ENCODE measurements at places on chromosomes 2 and 18.

- DNase-seq, result no peak
These were observed 1138.0 kb upstream of the FAM98A start for GRCh38 chr2:34737146-34737545.

GRCh38 chr2:209663139-209663538 is 108.5 kb upstream of the UNC80 start:
- no peak for DNase-seq

GRCh38 chr2:187187519-187187918 is 260.5 kb downstream of the CALCRL start:
- no peak for DNase-seq

GRCh38 chr18:3671176-3671575 is 221.2 kb downstream of the TGIF1 start:
- DNase-seq, result no peak

DNA sequence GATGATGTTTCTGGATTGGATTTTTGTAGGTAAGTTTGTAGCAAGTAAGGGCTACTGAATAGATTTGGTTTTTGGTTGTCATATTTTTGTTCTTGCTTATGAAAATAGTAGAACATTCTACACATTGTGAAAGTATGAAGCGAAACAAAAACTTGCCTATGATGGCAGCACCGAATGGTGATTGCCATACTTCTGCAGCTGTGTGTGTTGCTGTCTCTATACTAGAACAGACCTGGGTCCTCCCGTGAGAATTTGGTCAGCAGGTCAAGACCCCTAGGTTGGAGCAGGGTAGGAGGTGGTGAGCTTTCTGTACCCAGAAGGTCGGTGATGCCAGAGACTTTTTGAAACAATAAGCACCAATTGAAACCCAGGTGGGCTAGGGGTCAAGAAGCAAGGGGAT is 322.6 kb downstream of the PRKCE start:
- DNase-seq, result no peak

- DNase-seq, result no peak
These were observed 265.5 kb downstream of the CYRIA start for GRCh38 chr2:16400127-16400623.

GRCh38 chr18:24499814-24500213 is 39.4 kb downstream of the HRH4 start:
- no peak for DNase-seq

DNA sequence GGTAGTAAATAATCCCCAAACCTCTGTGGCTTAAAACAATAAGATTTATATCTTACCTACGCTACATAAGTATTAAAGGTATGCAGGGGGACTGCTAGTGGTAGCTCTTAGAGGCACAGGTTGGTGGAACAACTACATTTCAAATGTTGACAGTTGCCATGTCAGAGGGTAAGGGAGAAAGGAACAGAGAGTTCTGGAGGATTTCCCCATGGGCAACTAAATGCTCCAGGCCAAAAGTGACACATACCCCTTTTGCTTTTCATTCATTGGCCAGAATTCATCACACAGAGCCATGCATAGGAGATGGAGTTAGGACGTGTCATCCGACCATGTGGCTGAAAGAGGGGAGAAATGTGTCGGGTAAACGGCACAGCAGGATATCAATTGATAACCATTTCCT is 133.2 kb downstream of the NAPG start:
- DNase-seq, result no peak

- DNase-seq, result no peak
These were observed 22.6 kb upstream of the FZD5 start for GRCh38 chr2:207792244-207792785.

GRCh38 chr2:218026676-218027425 is 24.1 kb upstream of the TNS1 start:
- no peak for DNase-seq

GRCh38 chr2:126503476-126503875 is 152.5 kb upstream of the GYPC start:
- DNase-seq, result no peak

GRCh38 chr2:230915319-230915718 is 9.7 kb downstream of the GPR55 start:
- no peak for DNase-seq

DNA sequence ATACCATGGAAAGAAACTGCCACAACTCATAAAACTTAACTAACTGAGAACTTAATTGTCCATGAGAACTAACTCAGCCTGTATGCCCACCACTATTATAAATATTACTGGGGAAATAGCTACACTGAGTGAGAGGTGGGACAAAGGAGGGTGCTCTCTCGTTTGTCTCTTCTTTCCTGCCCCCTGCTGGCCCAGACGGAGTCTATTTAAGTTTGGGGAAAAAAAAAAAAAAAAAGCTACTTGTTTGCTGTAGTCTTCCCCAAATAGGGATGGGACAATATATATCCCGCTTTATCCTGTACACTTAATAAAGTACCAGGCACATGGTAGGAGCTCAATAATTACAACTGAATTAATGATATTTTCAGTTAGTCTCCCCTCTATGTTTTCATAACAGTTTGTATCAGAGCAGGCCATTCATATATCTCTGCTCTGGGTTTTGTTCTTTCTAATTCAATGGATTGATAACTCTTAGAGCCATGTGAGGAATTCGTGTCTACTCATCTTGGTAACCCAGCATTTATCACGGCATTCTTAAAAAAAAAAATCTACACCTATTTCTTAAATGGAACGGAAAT is 647.6 kb upstream of the PKDCC start:
- DNase-seq, result no peak

- DNase-seq, result no peak
These were observed 100.6 kb downstream of the HDAC4 start for GRCh38 chr2:239300242-239300641.

GRCh38 chr2:45459860-45460259 is 151.2 kb downstream of the SRBD1 start:
- DNase-seq, result no peak

DNA sequence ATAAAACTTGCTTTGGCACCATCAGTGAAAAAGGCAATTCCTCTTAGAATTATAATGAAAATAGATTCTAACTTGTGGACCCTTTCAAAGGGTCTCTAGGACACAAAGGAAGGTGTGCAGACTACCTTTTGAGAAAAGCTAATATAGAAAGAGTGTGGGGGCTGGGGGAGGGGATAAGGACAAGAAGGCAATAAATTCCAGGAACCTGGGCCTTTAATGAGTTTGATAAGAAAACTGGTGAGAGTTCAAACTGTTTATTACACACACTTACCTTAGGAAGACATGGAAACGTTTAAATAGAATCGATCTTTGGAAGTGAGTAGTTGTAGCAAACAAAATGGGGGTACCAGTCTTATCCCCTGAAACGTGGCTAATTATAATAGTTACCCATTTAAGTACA is 39.6 kb upstream of the PGAP1 start:
- no peak for DNase-seq

GRCh38 chr2:8239531-8240088 is 442.2 kb upstream of the ID2 start:
- peak; percentile 7 for DNase-seq

GRCh38 chr2:40606862-40607261 is 155.0 kb upstream of the SLC8A1 start:
- no peak for DNase-seq

DNA sequence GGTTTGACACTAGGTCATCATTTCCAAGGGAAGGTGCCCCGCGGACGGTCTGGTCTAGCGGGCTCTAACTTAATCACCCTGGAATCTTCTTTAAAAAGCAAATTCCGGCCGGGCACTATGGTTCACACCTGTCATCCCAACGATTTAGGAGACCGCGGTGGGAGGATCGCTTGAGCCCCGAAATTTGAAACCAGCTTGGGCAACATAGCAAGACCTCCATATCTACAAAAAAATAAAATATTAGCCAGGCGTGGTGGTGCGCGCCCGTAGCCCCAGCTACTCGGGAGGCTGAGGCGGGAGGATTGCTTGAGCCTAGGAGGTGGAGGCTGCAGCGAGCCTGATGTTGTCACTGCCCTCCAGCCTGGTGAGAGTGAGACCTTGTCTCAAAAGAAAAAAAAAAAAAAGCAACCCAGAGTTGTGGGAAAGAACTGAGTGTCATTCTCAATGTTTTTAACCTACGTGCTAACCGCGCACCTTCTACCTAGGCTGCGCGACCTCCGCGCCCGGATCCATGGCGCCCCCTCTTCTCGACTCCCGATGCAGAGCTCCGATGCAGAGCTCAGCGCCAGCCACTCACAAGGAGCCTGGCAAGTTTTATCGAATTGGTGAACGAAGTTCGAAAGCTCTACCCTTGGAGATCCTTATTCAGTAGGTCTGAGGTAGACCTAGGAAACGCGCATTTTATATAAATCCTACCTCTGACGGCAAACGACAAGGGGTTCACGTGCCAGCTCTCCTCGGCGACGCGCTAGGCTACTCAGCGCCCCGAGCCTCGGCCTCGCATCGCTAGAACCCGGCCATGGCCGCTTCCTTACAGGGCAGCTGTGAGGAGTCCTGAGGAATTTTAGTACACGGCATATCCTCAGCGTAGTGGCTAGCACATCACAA is 888 bp upstream of the TWSG1 start:
- no peak for DNase-seq

DNA sequence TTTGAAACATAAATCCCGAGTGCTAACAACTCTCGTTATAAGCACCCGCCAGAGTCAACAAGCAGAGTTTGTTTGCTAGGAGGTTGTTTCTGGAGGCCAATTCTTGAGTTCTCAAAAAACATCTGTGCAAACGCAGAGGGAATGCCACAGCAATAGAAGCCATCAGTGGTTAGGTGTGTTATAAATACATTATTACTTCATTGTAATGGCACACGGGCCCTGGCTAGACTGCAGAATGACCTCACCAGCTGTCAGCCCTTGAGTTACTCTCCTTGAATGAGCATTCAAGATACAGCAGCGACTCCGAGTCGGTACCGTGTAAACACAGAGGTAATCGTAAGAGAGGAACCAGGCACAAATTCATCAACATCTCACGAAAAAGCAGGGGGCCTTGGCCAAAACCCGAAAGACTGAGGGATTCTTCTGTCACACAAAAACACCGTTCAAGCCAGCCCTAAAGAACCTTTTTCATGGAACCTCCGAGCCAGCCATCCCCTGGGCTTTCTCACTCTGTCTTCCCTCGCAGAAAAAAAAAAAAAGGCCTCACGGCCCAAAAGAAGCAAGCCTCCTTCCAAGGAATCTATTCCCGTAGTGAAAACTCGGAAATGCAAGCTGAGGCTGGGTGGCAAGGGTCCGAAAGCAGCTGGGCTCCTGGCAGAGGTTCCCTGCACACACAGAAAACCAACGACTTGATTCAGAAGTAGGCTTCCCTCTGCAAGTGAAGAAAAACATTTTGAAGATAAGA is 133.7 kb upstream of the MEIS1 start:
- DNase-seq, result no peak

DNA sequence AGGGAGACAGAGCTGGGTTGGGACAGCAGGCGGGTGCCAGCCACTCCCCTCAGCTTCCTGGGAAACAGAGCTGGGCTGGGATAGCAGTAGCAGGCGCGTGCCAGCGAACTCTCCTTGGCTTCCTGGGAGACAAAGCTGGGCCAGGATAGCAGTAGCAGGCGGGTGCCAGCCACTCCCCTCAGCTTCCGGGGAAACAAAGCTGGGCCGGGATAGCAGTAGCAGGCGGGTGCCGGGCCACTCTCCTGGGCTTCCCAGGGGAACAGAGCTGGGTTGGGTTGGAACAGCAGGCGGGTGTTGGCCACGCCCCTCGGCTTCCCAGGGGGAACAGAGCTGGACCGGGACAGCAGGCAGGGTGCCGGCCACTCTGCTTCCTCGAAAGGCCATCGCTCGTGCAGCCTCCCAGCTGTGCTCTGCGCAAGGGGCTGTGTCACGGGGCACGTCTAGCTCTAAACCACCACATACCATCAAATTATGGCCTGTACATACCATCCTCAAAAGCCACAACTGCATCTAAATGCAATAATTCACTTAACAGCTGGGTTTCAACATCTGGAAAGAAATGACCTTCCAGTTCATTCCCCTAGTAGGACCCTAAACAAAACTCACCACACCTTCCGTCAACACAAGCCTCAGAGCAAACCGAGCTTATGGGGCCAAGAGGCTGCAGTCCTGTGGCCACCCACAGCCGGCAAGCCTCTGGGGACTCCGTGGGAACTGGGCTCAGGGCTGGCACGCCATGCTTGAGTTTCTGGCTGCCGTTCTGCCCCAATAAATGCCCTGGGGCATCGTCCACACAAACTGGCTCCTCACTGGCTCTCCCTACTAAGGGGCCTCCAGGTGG is 228.3 kb downstream of the TWIST2 start:
- DNase-seq, result no peak

GRCh38 chr2:187655001-187655400 is 100.8 kb upstream of the TFPI start:
- DNase-seq, result no peak

DNA sequence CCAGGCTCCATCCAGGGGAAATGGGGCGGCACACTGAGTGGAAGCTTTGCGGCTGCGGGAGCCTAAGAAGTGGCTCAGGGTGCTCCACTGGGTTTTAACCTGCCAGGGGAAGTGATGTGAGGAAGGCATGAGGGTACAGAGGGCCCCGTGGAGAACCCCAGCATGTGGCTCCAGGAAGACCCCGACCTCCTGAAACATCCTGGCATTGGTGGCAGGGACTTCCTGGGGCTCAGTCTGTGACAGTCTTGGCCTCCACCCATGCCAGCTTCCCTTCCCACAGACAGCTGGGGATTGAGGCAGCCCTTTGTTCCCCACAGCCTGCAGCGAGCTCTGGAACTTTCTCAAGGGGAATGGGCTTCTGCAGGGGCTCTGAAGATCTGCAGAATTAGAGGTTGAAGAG is 146.6 kb downstream of the TNS1 start:
- DNase-seq, result no peak

GRCh38 chr2:238285653-238286082 is 2.7 kb downstream of the PER2 start:
- no peak for DNase-seq

GRCh38 chr2:101808006-101808562 is 110.6 kb downstream of the MAP4K4 start:
- DNase-seq, result no peak

- DNase-seq, result no peak
These were observed 253.8 kb downstream of the FBXO15 start for GRCh38 chr18:73893880-73894279.

DNA sequence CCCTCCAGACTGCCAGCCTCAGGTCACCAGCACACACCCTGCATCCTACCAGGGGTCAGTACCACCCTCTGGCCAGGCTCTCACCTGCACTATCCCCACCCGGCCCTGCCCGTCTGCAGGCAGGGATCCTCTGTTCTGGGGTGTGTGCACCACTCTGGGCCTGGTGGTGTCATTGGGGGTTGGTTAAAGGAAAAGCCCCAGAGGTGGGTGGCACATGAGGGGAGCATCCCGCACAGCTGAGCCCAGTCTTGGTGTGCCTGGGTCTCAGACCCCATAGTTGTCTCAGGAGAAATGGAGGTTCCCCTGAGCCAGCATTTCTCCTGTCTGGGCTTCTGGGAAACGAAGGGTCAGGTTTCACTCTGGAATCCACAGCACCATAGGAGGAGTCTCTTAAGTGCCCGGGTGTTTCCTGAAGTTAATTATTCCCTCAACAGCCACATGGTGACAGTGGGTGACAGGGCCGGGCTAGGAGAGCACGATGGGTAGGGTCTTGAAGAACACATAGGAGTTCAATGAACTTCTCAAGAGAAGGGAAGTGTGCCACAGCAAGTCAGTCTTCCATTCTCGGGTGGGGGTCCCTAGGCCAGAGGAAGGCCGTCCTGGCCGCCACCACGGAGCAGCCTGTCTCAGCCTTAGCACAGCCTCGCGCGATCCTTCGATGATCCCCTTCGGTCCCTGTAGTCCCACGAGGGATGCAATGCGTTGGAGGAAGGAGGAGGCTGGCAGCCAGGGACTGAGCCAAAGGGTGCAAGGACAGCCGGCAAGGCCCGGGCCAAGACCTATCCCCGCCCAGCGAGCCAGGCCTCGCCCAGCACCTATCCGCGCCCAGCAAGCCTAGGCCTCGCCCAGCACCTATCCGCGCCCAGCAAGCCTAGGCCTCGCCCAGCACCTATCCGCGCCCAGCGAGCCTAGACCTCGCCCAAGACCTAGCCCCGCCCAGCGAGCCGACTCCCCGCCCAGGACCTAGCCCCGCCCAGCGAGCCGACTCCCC is 1.1 kb upstream of the FARP2 start:
- peak; percentile 58 for DNase-seq
